ENCODE measurements at places on chromosomes 11 and 22. TPM values are rescaled to one million over a fixed set of nuclear protein-coding genes. Genes with fewer than 3 reads are reported as not detected.

Gene IGLL1
- polyA plus RNA-seq = not detected

Gene PKP3
- polyA plus RNA-seq = 2.6 TPM

Gene OR2AT4
- not detected for polyA plus RNA-seq

Gene CCDC81
- 3.1 TPM for polyA plus RNA-seq

Gene YPEL1
- polyA plus RNA-seq = 1.2 TPM

Gene OR8G5
- polyA plus RNA-seq = not detected

Gene OR56A1
- not detected for polyA plus RNA-seq

Gene MRGPRX4
- 0.05 TPM for polyA plus RNA-seq

Gene PYGM
- 0.46 TPM for polyA plus RNA-seq

Gene APOA5
- not detected for polyA plus RNA-seq

Gene VPREB3
- polyA plus RNA-seq = not detected

Gene TMA7B
- not detected for polyA plus RNA-seq

Gene ST14
- polyA plus RNA-seq = not detected

Gene CARS1
- 72.7 TPM for polyA plus RNA-seq

Gene MS4A2
- polyA plus RNA-seq = not detected

Gene RNF121
- 43.4 TPM for polyA plus RNA-seq

Gene PLAAT5
- polyA plus RNA-seq = not detected

Gene TBX1
- 0.03 TPM for polyA plus RNA-seq

Gene MRGPRG
- polyA plus RNA-seq = not detected

Gene GLB1L2
- 0.26 TPM for polyA plus RNA-seq

Gene ACRV1
- polyA plus RNA-seq = not detected

Gene LRRC74B
- polyA plus RNA-seq = not detected

Gene PRPF19
- polyA plus RNA-seq = 50.4 TPM

Gene KRTAP5-5
- polyA plus RNA-seq = not detected

Gene KCNE3
- polyA plus RNA-seq = 0.05 TPM

Gene NUCB2
- polyA plus RNA-seq = 55.4 TPM

Gene SGSM1
- polyA plus RNA-seq = not detected

Gene OR51B5
- 0.29 TPM for polyA plus RNA-seq

Gene CTSW
- polyA plus RNA-seq = 0.07 TPM

Gene OLFML1
- 0.23 TPM for polyA plus RNA-seq

Gene MMP7
- polyA plus RNA-seq = not detected

Gene NFAM1
- polyA plus RNA-seq = not detected

Gene OR6A2
- not detected for polyA plus RNA-seq

Gene MS4A14
- not detected for polyA plus RNA-seq

Gene HMGXB4
- polyA plus RNA-seq = 16.5 TPM

Gene MS4A3
- polyA plus RNA-seq = not detected
